ENCODE measurements at places on chromosomes 13 and 19.

GRCh38 chr19:48716562-48717291, 2.8 kb downstream of the MAMSTR start:
- no peak for DNase-seq

GRCh38 chr13:33874871-33875270, 56.9 kb downstream of the RFC3 start:
- no peak for DNase-seq

GRCh38 chr13:100721885-100722512, 47.4 kb upstream of the TMTC4 start:
- peak; percentile 26 for DNase-seq

DNA sequence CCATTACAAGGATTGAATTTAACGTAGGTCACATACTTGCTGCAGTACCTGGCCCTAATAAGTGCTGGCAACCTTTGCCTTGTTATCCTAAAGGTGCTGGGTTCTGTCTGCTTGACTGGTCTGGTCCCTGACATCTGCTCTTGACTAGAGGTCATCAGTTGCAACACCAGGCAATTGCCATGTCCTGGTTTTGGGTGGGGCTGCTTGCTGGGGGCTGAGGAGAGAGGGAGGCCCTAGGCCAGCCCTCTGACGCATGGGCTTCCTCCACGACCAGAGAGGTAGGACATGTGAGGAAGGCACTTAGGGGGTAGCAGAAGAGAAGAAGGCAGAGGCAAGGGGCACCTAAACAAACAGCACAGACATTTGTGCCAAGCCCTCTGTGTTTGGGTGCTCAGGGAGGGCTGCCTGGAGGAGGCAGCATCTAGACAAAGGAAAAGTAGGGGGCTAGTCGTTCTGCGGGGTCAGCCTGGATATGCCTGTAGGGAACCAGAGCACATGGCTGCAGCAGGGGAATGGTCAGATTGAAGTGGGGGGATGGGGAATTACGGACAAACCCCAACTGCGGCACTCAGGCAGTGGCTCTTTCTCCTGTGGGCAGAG, 21.7 kb downstream of the VSTM2B start:
- DNase-seq, result no peak

- DNase-seq, result no peak
Measured at GRCh38 chr13:73215823-73216222, 157.0 kb downstream of the KLF5 start.

DNA sequence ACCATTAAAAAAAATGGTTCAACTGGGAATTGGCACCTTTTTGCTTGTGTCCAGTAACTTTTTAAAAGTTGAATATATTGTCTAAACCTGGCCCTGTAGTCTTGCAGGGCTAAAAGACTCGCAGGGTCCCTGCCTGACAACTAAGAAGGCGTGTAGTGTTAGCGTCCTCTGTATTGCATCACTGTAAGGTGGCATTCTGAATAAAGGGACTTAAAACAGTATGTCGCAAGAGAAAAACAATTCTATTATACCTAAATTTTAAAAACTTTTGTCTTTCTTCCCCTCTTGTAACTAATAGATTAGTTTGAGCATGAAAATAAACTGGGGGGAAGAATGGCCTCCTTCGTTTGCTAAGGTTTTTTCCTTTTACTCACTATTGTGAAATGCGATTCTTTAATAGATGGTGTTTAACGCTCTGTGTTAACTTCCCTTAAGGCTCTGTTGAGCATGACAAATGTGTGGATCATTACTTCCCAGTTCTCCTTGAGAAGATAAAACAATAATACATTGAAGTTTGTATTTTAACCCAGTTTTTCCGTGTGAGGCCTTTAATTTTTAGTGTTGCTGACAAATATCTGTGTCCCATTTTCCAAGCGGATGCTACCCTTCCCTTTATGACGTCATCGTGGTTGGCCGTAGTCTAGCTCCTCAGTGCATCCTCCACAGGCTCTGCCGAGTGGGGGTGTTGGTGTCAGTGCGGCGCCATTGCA, 134.6 kb downstream of the KATNAL1 start:
- DNase-seq, result no peak

GRCh38 chr13:54357284-54357933, 1328.8 kb downstream of the OLFM4 start:
- DNase-seq, result no peak

DNA sequence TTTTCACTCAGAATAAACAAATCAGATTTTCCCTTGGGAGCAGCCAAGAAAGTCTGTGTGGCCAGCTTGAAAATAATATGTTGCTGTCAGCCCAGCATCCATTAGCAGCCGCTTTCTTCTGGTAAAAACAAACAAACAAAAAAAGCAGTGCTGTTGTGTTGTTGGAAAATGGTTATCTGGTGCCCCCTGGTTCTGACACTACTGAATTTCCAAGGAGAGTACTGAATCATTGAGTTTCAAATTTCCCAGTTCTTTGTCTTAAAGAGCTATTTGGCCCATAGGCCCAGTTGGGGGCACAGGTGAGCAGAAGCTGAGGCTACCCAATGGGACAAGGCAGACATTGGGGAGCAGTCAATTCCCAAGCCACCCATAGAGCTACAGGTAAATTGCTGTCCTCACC, 995.9 kb downstream of the UQCRFS1 start:
- DNase-seq, result no peak

DNA sequence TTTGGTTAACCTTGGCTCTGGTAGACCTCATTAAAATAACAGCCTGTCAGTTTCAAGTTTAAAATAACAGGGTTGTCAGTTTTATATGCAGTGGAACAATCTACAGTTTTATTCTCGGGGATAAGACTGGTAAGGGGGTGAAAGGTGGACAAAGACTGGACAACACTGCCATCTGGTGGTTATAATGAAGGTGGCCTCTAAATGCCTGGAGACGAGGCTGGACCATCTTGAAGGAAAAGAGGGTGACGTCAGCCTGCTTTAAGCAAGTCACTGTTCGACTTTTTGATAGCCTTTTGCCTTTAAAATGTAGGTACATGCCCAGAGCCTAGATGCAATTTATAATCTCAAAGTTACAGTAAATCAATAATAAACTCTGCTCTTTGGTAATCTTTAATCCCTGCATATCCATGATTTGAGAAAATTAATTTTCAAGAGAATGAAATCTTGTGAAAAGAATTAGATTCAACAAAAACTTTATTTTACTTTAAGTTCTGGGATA, 117.0 kb downstream of the DCT start:
- DNase-seq, result peak; percentile 40

- DNase-seq, result no peak
Measured at GRCh38 chr13:52319876-52320275, 86.1 kb downstream of the THSD1 start.

GRCh38 chr13:93794197-93794885, 567.7 kb downstream of the GPC6 start:
- no peak for DNase-seq

DNA sequence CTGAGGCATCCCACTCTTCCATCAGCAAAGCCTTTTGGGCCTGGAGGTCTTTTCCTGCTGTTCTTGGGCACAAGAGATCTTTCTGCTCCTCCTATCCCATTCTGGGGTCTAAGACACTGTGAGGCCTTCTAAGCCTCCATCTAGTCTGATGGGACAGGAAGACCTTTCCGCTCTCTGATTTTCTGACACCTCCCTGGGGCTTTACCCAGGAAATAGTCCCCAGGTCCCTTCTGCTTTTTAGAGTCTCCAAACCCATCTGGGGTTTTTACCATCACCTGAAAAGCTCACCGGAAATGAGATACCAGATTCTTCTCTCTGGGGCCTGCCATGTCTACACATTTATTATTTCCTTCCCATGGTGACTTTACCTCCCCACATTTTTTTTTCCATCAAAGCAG, 21.1 kb downstream of the CLEC17A start:
- no peak for DNase-seq

DNA sequence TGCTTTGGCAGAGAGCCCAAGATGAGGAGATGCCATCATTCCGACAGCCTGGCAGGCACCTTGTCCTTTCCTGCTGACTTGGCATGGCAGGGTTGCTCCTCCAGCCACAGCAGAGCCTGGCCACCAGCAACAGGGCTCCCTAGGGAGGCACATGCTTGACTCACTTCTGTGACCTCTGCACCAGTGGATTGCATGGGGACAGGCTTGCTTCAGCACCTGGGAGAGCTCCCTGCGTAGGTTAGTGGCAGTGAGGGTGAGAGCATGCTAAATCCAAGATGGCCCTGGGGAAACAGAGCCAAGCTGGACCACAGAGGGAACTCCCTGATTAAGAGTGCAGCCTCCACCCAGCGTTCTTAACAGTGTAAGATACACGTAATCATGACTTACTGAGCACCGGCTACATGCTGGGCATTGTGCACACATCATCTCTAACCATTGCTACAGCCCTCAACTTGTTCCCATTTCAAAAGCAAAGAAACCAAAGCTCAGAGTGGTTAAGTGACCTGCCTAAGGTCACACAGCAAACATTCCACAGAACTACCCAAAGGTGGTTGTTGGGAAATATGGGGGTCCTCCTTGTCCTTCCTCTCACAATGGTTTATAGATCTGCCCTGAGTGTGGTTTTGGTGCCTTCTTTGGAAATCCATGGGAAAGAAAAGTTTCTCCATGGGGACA, 116.6 kb upstream of the UQCRFS1 start:
- no peak for DNase-seq

- no peak for DNase-seq
Measured at GRCh38 chr19:38190061-38190460, 34.0 kb downstream of the DPF1 start.

GRCh38 chr19:32387701-32388392, 17.7 kb upstream of the DPY19L3 start:
- no peak for DNase-seq

DNA sequence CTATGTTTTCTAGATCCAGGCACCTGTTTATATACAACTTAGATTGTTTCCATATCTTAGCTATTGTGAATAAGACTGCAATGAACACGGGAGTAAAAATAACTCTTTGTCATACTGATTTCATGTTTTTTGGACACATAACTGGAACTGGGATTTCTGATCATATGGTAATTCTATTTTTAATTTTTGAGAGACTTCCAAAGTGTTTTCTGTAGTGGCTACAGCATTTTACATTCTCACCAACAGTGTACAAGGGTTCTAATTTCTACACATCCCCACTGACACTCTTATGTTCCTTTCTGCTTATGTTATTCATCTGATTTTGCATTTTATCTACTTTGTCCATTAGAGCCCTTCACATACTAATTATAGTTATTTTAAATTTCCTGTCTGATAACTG, 1152.9 kb downstream of the SLITRK1 start:
- no peak for DNase-seq

GRCh38 chr13:23069566-23069965, 111.2 kb upstream of the SGCG start:
- DNase-seq, result no peak

- no peak for DNase-seq
Measured at GRCh38 chr19:37251308-37252229, 33.6 kb downstream of the ZNF383 start.

DNA sequence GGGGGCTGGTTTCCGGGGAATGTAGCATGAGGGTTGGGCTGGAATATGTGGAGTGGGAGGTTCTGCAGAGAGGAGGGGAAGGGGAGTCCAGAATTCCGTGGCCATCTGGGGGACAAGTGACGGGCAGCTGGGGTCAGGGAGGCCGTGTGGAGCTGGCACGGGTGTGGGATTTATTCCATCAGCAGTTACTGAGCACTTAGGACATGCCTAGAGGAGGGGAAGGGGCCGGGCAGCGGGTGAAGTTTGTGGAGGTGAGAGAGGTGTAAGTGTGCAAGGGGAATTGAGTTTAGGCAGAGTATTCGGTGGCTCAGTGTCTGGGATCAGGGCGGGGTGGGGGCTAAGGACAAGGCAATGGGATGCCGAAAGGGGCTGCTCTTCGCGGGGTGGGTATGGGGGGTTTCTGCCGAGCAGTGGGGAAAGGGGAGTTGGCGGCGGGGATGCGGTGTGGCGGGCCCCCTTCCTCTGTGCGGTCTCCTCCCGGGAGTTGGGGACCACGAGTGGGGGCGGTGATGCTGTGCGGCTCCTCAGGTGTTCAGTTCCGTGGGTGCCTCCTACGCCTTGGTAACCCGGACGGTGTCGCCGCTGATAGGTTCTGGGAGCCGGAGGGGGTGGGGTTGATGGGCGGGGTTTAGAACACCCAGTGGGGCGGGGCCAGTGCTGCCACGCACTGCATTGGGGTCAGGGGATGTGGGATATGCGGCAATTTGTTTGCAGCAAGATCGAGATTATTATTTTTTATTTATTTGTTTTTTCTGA, 5.4 kb downstream of the CCDC61 start:
- peak; percentile 75 for DNase-seq

GRCh38 chr13:50370303-50370950, 355.2 kb downstream of the KCNRG start:
- DNase-seq, result no peak

DNA sequence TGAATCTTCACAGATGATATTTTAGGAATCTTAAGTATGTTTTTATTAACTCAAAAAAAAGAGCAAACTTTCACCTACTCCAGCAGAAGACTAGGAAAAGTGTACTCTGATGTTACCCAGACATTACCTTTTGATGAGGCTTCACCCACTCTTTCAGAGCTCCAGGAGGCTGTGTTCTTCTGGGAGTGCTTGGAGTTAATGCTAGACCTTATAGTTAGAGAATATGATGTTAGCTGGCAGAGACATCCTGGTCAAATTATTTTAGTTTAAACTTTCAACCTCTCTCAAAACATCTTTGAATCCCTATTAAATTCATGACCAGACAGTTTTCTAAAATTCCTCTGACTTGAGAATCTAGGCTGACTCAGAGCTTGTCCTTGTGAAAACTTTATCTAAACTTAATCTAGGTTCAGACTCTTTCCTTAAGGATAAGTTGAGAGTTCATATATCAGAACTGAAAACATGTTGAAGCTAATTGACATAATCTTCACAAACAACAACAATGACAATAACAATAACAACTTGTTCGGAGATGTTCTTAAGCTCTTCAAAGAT, 82.8 kb downstream of the ITGBL1 start:
- DNase-seq, result no peak

- peak; percentile 63 for DNase-seq
Measured at GRCh38 chr19:3285647-3286176, 61.3 kb downstream of the CELF5 start.

GRCh38 chr13:27466513-27466912, 16.1 kb upstream of the MTIF3 start:
- no peak for DNase-seq

GRCh38 chr13:72255908-72256307, 388.9 kb upstream of the DACH1 start:
- DNase-seq, result no peak

GRCh38 chr19:45278087-45278486, 27.0 kb downstream of the MARK4 start:
- no peak for DNase-seq

- DNase-seq, result no peak
Measured at GRCh38 chr13:28494504-28494777, 487 bp downstream of the FLT1 start.

GRCh38 chr19:31338069-31338776, 11.0 kb downstream of the TSHZ3 start:
- DNase-seq, result no peak

GRCh38 chr13:37094099-37094498, 11.4 kb downstream of the CSNK1A1L start:
- DNase-seq, result no peak

DNA sequence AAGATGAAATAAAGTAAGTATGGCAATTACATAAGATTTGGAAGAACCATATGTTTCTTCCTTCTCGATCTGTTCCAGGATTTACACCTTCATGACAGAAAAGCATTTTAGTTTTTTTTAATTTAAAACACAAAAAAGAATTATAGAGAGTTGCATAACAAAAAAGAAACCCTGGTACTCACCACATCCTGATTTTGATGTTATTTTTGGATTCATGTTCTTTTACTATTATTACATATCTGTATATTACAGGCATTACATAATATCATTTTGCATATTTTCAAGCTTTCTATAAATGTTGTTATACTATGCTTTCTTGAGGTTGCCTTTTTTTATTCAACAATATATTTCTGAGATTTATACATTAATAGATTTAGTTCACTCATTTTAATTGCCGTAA, 6.7 kb upstream of the KATNAL1 start:
- no peak for DNase-seq

GRCh38 chr13:49443704-49444523, at the start of the genes CAB39L and SETDB2:
TSS of gene CAB39L (minus strand) at chr13:49444064. CDS start at chr13:49382910, 61,154 bp downstream.
TSS of gene SETDB2 (plus strand) at chr13:49444274. CDS start at chr13:49451894, 7,620 bp downstream.
- DNase-seq, result peak; percentile 98
